ENCODE measurements at places on chromosomes 7 and 10. TPM values are rescaled to one million over a fixed set of nuclear protein-coding genes. Genes with fewer than 3 reads are reported as not detected.

ERVW-1 gene
- not detected for total RNA-seq

SPDYE6 gene
- total RNA-seq, result 0.15 TPM

CHAT gene
- total RNA-seq, result not detected

ACADSB gene
- 8.1 TPM for total RNA-seq

TAS2R4 gene
- total RNA-seq, result 1.7 TPM

Data from smooth muscle cell of trachea (primary cell).